ENCODE measurements at places on chromosomes 3 and 15.

DNA sequence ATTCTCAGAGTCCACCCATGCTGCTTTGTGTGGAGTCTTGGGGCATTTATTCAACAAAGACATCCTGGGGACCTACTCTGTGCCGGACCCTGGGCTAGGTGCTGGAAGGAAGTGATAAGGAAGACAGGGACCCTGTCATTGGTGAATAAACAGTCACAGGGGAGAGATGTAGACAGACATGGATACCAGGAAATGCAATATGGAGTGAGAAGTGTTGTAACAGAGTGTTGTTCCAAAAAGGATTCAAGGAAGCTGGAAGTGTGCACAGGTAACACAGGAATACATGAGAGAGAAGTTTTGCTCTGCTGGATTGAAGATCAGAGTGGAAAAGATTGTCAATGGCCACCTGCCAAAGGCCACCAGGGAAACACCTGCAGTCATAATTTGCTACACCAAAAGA lies 89.0 kb downstream of the PDCD6IP start:
- no peak for DNase-seq

GRCh38 chr3:53024315-53024714 lies 21.6 kb downstream of the SFMBT1 start:
- no peak for DNase-seq

GRCh38 chr3:181264486-181264885 lies 274.9 kb upstream of the DNAJC19 start:
- no peak for DNase-seq

DNA sequence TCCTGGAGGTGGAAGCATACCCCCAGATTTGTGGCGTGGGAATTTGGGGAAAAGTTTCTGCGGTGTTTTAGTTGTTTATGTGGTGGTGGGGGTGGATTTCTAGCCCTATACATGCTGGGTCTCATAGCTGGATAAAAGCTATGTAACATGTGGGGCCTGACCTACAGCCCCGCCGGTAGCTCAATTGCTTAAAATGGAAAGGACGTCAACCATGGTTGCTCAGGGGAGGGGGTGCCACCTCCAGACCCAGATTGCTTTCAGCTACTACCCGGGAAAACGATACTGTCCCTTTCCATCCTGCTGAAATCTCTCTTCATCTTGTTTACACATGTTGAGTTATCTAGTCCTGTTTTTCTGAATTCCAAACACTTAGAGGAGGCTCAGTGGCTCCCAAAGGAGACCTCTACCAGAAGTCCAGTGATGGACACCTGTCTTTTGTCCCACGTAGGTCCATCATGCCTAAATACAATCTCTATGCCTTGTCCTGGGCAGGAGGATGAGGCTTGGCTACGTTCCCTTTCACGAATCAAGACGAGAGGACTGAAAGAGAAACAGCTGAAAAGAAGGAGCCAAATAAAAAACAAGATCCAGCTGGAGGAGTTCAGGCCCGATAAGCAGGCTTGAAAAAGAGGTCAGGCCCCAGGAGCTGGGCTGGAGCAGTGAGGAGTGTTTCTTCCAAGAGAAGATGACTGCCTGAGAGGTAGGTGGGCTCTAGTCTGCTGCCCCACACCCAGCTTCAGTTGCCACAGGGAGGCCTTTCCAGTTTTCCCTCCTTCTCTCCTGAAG lies 72.1 kb upstream of the TPRG1 start:
- DNase-seq = no peak

- DNase-seq = no peak
Observed at GRCh38 chr3:71478568-71478967, 105.0 kb downstream of the FOXP1 start.

DNA sequence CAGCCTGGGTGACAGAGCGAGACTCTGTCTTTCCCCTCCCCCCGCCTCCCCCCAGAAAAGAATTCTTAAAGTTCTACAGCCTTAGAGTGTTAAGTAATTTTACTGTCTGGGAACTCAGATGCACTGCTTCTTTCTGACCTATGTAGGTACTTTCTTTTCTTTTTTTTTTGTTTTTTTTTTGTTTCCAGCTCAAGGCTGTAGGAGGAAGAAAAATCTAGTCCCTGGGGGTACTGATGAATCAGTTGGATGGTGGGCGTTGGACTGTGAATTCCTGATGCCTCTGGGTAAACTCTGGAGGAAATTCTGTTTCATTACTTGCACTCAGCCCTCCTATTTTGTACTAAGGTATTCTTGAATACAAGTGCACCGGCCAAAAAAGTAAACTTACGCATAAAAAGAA lies 10.8 kb downstream of the GHRL start:
- DNase-seq = no peak

DNA sequence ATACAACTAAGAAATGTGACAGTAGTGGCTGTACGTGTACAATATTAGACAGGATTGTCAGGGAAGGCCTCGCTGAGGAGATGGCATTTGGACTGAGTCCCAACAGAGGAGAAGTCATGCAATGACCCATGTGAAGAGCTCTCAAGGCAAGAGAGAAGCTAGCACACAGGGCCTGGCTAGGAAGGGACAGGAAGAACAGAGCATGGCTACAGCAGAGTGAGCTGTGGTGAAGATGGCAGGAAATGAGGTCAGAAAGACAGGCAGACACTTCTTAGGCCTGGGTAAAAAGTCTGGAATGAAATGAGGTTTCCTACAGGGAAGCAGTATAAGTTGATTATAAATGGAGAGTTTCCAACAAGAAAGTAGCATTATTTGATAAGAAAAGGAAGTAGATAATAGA lies 33.2 kb upstream of the LEKR1 start:
- no peak for DNase-seq
